Prostate gland (tissue), 2 donors: ENCODE measurements at places on chromosomes 3 and 15.

DNA sequence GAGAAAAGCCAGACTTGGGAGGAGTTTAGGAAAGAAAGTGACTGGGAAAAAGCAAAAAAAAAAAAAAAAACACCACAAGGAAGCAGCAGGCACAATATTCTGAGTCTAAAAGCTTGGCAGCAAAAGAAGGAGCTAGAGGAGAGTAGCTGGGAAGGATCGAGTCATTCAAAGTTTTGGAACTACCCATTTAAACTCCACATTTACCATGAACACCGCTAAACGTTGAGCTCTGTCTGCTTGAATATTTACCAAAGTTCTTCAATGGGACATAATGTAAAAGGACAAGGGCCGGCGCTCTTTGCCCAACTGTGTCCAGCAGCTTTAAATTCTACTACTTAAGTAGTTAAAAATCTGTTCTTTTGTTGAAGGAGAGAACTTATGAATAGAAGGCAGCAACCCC is 481.9 kb downstream of the FOXP1 start:
- DNase-seq, result no peak

DNA sequence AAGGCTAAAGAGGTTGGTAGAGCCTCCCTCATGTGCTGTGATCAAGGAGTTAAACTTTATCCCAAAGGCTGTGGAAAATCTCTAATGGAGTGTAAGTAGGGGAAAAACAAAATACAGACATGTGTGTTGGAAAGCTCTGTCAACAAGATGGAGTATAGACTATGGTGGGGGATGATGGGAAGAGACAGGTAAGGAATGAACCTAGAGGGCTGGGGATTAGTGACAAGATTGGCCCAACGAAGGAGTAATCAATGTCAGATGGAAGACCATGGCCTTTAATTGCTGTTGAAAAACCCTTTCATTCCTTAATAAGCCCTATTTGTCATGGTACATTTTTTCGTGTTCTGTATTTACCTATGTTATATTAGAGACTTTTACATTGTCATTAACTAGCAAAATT is 278.6 kb downstream of the SQOR start:
- DNase-seq, result no peak

DNA sequence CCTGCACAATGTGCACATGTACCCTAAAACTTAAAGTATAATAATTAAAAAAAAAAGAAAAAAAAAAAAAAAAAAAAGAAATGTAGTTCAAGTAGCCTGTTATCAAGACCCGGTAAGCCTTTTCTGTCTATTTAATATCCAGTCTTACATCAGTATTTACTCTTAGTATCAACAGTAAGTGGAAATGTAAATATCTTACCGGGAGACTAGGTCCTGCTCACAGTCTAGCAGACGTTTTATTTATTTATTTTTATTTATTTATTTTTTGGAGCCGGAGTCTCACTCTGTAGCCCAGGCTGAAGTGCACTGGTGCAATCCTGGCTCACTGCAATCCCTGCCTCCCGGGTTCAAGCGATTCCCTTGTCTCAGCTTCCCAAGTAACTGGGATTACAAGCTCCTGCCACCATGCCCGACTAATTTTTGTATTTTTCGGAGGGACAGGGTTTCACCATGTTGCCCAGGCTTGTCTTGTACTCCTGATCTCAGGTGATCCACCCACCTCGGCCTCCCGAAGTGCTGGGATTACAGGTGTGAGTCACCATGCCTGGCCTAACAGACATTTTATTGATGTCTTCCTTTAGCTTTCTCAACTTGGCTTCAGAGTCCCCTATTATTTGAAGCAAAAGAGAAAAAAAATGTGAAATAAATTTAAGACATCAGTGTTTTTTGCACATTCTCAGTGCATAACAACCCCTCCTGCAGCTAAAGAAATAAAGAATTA is 19.9 kb downstream of the C2CD4B start:
- no peak for DNase-seq

- DNase-seq, result no peak
Measured at GRCh38 chr15:46386356-46386755, 751.5 kb downstream of the SQOR start.

GRCh38 chr3:125050488-125051090 is 5.2 kb downstream of the HEG1 start:
- DNase-seq, result no peak

DNA sequence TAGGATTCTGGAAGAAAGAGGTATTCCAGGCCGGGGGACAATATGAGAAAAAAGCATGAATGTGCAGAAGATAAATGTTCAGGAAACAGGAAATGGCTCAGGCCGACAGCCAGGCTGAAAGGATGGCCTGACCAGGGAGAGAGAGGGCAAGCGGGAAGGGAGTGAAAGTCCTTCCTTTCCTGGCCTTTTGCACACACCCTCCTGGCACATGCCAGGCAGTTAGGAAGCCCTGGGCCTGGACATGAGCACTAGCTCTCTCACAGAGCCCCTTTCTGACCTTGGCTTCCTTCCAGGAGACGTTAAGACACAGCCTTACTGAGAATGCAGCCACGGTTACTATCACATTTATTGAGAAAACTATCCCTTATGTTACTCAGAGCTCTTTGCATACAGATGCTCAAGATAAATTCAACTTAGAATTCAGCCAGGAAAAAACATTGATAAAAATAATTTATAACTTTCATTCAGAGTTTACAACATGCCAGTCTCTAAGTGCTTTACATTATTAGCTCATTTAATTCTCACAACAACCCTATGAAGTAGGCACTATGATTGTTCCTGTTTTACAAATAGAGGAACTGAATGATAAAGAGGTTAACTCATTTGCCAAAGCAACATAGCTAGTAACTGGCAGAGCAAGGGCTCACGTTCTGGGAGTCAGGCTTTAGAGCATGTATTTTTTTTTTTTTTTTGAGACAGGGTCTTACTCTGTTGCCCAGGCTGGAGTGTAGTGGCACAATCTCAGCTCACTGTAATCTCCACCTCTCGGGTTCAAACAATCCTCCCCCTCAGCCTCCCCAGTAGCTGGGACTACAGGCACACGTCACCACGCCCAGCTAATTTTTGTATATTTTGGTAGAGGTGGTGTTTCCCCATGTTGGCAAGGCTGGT is 39.4 kb upstream of the SMAD3 start:
- DNase-seq, result no peak

DNA sequence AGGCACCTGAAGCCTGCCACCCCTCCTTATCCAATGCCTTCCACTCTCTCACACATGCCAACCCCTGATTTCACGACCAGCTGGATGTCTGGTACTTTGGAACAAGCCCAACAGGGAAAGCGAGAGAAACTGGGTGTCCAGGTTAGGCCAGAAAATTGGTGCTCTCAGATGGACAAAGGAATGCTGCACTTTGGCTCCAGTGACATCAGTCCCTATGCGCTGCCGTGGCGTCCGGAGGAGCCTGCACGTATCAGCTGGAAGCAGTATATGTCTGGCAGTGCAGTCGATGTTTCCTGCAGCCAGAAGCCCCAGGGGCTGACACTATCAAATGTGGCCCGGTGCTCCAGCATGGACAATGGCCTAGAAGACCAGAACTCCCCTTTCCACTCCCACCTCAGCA is 45.2 kb downstream of the CDAN1 start:
- no peak for DNase-seq

DNA sequence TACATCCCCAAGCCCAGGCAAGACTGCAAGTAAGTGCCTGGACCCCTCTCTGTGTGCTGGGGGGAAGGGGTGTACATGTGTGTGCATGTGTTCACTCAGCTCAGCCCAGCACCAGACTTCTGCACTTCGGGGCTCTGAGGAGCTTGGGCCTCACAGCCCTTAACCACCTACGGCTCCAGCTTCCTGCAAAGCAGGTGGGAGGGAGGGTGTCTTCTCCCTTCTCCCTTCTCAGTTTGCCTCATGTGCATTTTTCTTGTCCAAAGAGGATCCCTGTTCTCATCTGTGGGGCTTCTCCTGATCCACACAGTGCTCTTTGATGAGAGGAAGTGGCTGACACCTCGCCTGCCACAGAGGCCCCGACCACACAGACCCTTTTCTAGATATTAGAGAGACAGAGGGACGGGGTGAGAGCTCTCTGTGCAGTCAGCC is 69.3 kb downstream of the MESD start:
- no peak for DNase-seq

GRCh38 chr3:78703944-78704343 is 1063.9 kb downstream of the ROBO1 start:
- no peak for DNase-seq

DNA sequence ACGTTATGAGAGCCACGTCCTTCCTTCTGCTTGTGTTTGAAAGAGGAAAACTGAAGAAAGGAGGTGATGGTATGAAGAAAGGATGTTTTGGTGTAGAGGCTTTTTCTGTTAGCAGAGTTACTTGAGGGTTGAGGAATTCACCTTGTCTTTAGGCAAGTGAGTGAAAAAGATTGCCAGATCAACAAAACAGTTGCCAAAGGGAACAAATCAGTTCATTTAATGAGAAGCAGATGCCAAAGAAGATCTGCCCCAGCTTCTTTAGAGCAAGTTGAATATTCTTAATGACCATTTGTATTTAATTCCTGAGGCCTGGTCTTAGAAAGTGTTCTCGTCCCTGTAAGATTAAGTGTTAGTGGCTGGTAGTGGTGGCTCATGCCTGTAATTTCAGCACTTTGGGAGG is 2.6 kb downstream of the CHCHD6 start:
- no peak for DNase-seq

GRCh38 chr3:73114711-73115110 is 53.3 kb downstream of the EBLN2 start:
- no peak for DNase-seq

DNA sequence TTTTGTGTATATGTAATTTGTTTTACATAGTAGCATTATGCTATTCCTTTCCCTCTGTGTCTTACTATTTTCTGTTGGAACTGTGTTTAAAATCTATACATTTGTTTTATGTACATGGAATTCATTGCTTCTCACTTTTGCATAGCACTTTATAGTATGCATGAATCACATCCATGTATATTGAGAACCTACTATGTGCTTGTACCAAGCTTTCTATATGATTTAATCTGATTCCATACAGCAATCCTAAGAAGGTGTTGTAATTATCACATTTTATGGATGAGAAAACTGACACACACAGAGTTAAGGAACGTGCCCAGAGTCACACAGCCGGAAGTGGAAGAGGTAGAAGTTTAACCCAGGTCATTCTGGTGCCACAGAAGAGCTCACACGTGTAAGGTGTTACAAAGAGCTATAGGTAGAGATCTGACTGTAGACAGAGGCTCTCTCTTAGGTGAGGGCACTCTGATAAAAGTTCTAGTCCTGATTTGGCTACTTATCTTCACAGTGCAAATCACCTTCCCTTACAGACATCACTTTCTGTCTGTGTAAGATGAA is 3.5 kb upstream of the SMAD3 start:
- DNase-seq, result no peak

GRCh38 chr3:182390421-182390820 is 402.9 kb upstream of the ATP11B start:
- no peak for DNase-seq

- no peak for DNase-seq
Measured at GRCh38 chr15:92069308-92070250, 216.1 kb downstream of the SLCO3A1 start.

GRCh38 chr15:48493084-48493762 is 152.3 kb downstream of the FBN1 start:
- no peak for DNase-seq

- no peak for DNase-seq
Measured at GRCh38 chr3:17028363-17028762, 143.6 kb downstream of the PLCL2 start.

- no peak for DNase-seq
Measured at GRCh38 chr3:141952611-141953010, 76.2 kb downstream of the ATP1B3 start.

GRCh38 chr15:85491691-85492090 is 111.3 kb downstream of the AKAP13 start:
- DNase-seq, result no peak

DNA sequence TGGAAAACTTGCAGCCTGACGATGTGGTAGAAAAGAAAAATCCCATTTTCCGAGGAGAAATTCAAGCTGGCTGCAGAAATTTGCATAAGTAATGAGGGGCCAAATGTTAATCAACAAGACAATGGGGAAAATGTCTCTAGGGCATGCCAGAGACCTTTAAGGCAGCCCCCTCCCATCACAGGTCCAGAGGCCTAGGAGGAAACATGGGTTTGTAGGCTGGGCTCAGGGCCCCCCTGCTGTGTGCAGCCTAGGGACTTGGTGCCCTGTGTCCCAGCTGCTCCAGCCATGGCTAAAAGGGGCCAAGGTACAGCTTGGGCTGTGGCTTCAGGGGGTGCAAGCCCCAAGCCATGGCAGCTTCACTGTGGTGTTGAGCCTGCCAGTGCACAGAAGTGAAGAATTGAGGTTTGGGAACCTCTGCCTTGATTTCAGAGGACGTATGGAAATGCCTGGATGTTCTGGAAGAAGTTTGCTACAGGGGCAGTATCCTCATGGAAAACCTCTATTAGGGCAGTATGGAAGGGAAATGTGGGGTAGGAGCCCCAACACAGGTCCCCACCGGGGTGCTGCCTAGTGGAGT is 75.9 kb upstream of the CADPS start:
- no peak for DNase-seq
